ENCODE measurements at places on chromosomes 7 and 10.

DNA sequence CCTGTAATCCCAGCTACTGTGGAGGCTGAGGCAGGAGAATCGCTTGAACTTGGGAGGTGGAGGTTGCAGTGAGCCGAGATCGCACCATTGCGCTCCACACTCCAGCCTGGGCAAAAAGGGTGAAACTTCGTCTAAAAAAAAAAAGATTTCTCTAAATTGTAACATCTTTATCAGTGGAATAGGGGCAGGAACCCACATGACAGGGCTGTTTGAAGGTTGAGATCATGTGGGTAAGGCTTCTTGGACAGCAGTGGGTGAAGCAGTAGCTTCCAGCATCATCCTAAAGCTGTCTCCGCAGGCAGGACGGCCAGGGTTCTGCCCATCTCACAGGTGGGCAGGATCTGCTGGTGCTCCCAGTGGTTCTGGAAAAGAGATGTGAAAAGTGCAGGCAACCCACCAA, 37.9 kb upstream of the SEPHS1 start:
- no peak for DNase-seq

GRCh38 chr10:92574548-92575261, 812 bp upstream of the IDE start:
- no peak for DNase-seq

GRCh38 chr10:87976101-87976743, 112.8 kb downstream of the PTEN start:
- no peak for DNase-seq

- DNase-seq, result no peak
Observed at GRCh38 chr7:143454091-143454680, 10.9 kb downstream of the TAS2R60 start.

DNA sequence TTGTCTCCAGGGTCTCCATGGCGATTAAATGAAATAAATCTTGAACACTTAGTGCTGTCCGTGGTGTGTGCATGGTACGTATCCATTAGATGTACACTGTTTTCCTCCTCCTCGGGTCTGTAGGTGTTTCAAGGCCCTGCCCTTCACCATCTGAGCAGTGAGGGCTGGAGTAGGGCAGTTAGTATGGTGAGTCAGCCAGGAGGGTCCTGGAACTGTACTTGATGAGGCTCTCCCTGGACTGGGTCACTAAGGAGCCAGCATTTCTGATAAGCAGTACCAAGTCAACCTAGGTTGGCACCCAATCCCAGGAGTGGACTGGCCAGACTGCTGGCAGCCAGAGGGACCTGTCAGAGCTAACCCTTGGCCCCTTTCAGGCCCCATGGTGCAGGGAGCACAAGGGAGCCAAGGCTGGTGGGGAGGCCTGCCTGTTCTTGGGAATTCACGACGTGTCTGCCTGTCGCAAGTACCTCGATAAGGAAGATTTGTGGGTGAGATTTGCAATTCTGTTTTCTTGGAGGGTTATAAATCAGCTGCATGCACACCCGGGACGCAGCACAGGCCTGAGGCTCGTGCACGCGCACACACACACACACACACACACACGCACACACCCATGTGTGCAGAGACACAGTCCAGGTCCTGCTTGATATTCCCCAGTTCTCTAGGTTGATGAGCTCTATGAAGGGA, 114.2 kb downstream of the ZMIZ1 start:
- DNase-seq, result no peak

GRCh38 chr7:121390617-121391016, 5.5 kb downstream of the FAM3C start:
- DNase-seq, result no peak

GRCh38 chr10:47449102-47449978, 34.6 kb downstream of the ANXA8 start:
- no peak for DNase-seq

- DNase-seq, result no peak
Observed at GRCh38 chr7:113113912-113114311, 4.4 kb downstream of the SMIM30 start.

DNA sequence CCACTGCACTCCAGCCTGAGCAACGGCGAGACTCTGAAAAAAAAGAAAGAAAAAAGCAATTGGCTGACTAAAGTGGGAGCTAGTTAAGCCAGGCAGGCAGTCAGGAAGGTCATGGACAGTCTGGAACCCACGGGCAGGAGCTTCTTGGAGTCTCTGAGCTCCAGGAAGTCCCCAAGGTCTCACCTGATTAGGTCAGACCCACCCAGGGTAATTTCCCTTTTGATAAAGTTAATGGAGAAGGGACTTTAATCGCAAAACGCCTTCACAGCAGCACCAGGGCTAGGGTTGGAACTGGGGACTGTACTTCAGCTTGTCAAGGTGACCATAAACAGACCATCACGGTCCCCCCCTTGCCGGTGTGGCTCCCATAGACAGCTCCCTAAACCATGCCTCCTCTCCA, 6.6 kb downstream of the SLC29A4 start:
- no peak for DNase-seq

- DNase-seq, result no peak
Observed at GRCh38 chr7:123433665-123434064, 100.7 kb downstream of the IQUB start.

DNA sequence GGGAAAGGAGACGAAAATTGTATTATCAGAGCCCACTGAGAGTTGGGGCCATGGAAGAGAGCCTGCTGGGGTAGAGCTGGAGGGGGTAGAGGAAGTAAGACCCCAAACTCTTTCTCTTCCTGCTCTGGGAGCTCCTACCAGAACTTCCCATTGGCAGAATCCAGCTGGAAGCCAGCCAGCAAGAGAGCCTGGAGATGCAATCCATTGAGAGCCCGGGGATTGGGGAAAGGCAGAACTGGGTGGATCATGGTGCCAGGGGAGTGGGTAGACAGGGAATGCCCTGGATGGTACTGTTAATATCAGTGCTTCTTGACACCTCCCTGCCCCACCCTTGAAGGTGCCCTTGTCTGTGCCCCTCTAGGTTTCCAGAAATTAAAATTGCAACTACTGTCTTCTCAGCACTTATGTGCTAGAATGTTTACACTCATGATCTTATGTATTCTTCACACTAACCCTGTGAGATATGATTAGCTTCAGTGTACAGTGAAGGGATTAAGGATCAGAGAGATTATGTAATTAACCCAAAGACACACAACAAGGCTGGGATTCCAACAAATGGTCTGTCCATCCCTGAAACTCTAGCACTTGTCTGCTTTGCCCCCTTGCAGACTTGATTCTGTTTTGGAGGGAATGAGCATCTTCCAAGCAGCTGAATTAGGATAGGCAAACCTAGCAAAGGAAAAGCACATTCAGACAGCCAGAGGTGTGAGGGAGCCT, 154.1 kb downstream of the C10orf105 start:
- no peak for DNase-seq

GRCh38 chr7:74502216-74502891, 48.6 kb downstream of the GTF2IRD1 start:
- no peak for DNase-seq

GRCh38 chr7:8094164-8095140, 125.9 kb downstream of the GLCCI1 start:
- DNase-seq, result no peak

DNA sequence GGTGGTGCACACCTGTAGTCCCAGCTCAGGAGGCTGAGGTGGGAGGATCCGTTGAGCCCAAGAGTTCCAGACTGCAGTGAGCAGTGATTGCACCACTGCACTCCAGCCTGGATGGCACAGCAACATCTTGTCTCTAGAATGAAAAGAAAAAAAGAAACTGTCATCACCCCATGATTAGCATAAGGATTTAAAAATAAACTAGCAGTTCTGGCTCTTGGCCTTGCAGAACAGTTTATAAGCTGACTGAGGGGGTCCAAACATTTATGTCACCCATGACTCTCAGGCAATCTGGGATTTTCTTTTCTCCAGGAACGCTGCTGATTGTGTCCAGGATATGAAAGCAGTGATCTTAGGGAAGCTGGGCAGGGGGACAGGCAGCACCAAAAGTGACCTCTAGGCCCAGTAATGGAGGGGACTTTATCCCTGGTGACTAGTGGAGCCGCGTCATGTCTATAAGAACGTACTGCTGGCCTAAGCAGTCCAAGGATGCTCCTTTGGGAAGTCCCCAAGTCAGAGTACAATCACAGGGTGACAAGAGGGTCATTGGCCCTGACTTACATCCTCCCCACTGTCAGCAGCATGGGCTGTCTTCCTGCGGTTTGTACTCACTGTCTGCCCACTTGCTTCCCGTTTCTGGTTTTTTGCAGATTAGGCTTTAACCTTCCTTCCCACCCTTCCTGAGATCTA, 177.4 kb downstream of the ARHGAP12 start:
- DNase-seq, result no peak

DNA sequence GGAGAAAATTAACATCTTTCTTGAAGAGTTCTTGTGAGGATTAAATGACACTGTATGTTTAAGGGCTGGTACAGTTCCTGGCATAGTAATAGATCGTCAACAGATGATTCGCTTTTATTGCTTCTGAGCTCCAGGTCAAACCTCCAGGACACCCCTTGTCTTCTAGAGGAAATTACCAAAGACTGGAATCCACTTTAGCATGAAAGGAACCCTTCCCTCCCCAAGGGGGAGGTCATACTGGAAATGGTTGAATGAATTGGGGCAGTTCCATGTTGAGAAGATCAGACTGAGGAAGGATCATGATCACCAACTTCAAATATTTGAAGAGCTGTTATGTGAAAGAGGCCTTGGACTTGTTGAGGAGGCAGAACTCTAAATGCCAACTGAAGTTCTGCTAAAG, 8.9 kb downstream of the NFE2L3 start:
- DNase-seq, result no peak

DNA sequence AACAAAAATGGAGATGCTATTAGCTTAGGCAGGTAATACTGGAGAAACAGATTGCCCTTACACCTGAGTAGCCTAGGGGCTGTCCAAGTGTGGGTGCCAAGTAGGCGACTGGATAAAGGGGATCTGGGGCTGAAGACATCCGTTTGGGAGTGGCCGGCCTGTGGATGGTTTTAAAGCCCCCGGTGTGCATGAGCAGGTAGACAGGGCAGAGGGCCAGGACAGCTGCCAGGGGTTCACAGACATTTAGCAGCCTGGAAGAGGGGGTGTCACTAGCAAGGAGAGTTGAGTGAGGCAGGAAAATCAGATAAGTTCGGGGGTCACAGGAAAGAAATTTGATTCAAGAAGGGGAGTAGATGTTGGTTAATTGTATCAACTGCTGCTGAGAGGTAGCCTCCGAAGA, 1.5 kb upstream of the OPALIN start:
- no peak for DNase-seq

DNA sequence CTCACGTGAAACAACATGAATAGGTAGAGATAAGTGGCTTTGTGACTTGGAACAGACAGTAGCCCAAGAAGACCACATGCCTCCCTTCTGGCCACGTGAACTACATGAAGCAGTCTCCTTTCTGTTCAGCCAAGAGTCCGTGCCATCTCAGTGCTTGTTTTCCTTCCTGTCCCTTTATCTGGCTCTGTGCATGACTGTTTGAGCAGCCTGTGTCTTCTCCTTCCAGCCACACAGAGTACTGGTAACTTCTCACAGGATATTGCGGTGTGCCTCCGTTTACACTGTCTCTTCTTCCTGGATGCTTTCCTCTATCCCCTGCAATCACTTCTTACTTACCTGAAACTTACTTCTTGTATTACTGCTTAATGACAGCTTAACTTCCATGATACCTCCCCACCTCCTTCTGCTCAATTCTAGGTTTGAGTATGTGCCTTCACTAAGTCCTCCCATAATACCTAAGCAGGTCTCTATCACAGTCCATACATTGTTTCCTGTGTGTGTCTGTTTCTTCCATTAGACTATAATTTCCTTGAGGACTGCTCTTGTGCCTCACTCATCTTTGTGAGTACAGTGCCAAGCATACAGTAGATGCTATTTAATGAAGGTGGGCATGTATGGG, 748.7 kb downstream of the AUTS2 start:
- DNase-seq, result no peak

DNA sequence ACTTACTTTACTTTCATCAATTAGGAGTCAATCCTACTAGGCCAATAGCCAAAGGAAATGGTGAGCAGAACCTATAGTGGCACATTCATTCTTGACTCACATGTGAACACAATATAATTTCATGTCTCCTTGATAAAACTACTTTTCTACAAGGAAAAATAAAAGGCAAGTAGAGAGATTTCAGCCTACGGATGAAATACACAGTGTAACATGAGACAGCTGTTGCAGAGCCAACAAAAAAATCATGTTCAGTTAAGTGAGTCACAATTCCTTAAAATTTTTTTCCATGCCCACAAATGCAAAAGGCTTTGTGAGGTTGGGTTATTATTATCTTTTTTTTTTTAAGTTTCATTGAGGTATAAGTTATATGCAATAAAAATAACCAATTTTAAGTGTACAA, 54.8 kb downstream of the GPR141 start:
- DNase-seq, result no peak

DNA sequence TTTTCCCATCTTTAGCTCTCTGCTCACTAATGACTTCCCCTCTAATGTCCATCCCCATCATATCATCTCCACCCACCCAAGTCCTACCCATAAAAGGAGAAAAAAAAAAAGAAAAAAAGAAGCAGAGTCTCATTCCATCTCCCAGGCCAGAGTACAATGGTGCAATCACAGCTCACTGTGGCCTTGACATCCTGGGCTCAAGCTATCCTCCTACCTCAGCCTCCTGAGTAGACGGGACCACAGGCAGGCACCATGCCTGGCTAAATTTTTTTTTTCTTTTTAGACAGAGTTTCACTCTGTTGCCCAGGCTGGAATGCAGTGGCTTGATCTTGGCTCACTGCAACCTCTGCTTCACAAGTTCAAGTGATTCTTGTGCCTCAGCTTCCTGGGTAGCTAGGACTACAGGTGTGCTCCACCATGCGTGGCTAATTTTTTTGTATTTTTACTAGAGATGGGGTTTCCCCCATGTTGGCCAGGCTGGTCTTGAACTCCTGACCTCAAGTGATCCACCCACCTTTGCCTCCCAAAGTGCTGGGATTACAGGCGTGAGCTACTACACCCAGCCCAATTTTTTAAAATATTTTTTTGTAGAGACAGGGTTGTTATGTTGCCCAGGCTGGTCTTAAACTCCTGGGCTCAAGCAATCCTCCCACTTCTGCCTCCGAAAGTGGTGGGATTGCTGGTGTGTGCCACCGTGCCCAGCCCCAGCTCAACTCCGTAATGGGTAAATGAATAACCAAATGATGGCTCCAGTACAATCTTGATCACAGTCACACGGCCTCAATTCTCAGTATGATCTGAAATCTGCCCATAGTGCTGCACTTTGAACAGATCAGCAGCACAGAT, 24.6 kb upstream of the SGMS1 start:
- DNase-seq, result no peak

DNA sequence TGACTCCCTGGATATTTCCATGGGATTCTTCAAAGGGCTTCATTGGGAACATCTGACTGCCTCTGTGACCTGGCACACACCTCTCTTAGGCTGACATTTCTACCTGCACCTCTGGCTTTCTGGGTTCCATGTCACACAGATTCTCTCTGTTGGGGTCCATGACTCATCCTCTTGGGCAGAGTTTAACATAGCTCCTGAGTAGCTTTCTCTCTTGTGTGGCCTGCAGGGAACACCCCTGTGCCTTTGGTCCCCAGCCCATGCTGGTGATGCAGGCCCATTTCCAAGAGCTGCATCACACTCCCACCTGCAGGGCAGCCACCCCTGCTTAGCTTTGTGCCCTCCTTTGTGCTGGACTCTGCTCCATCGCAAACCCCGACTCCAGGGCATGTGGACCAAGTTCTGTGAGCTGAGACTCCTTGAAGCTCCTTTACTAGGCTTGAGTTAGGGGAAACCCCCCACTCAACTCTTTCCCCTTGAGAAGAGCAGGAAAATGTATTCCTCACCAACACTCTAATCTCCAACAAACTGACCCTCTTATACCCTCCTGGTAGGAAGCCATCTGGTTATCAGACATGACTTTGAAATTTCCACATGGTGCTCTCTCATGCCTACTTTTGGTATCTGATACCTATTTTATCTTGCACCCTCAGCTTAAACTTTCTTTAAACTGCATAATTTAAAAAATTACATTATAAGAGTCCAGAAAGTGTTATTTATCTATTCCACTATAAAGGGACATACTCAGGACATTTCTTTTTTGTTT, 93.3 kb downstream of the ZNF777 start:
- no peak for DNase-seq

Measured in stimulated activated CD4-positive, alpha-beta T cell treated with anti-CD3 and anti-CD28 coated beads, Interleukin-4, amount 100 ng/mL, for 24 hours (primary cell).